ENCODE measurements at places on chromosomes 13 and 19. TPM values are rescaled to one million over a fixed set of nuclear protein-coding genes. Genes with fewer than 3 reads are reported as not detected.

GRCh38 chr13:21671620-21672286, 880 bp downstream of the FGF9 start:
- no peak for DNase-seq

- DNase-seq: peak; percentile 32
Observed at GRCh38 chr19:47239152-47239551, 8.2 kb upstream of the BBC3 start.

- DNase-seq: no peak
Observed at GRCh38 chr19:53057904-53058580, 13.5 kb downstream of the ERVV-2 start.

DNA sequence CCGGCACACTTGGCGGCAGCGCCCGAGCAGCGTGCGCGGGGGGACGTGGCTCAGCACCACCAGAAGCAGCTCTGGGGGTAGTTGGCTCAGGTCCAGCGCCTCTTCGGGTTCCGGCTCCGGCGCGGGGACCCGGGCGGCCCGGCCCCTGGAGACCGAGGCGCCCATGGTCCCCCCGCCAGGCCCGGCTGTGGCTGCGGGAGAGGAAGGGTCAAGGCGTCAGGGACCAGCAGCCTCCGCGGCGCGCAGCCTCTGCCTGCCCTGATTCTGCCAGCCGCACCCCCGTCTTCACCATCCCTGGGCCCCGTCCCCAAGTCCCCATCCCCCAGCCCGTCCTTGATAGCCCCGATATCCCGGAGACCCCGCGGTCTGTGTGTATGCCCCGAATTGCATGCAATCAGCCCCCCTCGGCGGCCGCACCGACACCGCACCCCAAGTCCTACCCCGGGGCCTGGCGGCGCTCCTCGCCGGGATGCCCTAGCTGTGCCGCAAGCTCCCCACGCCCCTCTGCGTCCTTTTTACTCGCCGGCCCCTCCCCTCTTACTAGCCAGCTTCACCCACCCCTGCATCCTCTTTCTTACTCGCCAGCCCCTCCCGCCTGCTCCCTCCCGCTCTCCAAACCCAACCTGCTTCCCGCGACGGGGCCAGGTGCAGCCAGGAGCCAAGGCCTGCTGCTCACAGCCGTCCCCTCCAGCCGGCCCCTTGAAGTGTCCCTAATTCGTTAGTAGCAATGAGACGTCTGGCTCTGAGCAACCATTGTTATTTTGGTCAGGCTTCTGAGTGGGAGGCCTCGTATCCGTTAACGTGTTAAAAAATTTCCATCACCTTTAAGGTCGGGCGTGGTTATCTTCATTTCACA, at the start of gene FBXO27:
FBXO27 (minus strand) TSS at position 487 of the 856 bp plus-strand sequence; CDS start at position 165, 322 bp downstream.
- peak; percentile 35 for DNase-seq

GRCh38 chr13:27170221-27170515, 1.4 kb downstream of the USP12 start:
- no peak for DNase-seq

DNA sequence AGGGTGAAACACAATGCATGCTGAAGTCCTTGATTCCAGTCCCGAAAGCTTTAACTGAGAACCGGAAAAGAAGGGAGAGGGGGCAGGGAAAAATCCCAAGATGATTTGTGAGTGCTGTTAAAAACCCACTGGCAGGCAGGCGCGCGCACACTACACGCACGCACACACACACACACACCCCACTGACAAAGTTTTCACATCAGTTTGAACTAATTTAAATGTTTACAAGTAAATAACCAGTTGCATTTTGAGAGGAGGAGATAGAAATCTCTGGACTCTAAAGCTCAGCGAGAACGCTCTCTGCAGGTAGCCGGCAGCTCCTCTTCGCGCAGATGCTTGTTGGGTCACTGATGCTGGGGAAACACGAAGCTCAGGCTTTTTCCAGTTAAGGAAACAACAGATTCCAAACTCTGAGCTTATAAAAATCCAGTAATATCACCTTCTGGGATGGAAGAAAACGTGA, 818 bp upstream of the SLITRK1 start:
- DNase-seq: no peak

DNA sequence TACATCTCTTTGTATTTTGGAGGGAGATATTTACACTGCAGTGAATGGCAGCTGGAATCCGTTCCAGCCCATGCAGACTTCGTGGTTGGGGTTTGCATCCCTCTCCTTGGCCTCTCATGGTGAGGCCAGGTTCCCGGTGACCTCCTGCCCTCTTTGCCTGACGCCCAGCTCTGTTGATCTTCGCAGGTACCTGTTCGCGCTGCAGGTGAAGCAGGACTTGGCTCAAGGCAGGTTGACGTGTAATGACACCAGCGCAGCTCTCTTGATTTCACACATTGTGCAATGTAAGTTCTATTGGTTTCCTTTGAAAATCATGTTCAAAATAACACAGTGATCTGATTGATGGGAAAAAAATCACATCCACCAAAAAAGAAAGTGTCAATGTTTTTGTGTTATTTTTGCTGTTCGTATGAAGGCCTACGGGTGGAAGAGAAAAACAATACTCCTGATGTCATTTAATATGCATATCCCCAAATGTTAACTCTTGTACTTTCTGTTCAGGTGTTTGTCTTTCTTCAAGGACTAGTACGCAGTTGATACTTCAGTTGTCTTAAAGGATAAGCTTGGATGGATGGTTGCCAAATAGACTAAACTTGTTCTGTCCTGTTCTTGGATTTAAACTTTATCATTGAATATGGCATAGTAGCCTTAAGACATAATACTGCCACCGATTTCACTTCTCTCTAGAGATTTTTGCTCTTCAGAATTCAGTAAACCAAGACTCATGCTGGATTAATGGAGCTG, 199.1 kb downstream of the STK24 start:
- no peak for DNase-seq

GRCh38 chr13:24288870-24289269, 20.5 kb upstream of the C1QTNF9 start:
- no peak for DNase-seq

- no peak for DNase-seq
Observed at GRCh38 chr13:79673993-79674377, 193.0 kb downstream of the NDFIP2 start.

DNA sequence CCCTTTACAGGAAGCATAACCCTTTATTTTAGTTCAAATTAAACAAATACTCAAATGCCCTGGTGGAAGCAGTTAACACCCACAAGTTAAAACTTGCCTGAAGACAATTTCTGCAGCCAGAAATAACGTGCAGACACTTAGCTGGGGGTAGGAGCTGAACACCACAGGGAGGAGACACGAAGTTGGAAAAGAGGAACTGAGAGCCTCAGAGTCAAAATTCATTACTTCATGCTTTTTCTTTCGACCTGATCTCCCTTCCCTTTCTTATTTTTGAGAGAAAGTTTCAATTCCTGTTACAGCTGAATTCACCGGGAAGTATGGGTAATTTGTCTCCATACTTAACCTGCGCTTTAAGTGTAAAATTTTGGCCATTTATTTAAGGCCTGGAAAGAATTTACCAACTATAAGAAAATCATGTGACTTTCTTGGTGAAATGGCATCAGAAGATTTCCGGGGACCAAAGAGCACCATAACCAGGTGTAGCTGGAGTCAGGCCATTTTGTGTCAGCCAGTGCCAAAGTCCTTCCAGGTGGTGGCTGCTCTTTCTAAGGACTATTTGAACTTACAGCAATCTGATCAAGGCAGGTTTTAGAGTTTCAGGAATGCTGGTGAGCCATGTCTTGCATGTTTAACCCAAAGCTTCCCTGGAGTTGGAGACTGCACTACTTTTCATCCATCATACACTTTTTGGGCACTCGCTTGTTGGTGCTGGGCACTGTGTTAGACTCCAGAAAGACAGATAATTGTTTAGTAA, 46.5 kb upstream of the RCBTB2 start:
- DNase-seq: no peak

DNA sequence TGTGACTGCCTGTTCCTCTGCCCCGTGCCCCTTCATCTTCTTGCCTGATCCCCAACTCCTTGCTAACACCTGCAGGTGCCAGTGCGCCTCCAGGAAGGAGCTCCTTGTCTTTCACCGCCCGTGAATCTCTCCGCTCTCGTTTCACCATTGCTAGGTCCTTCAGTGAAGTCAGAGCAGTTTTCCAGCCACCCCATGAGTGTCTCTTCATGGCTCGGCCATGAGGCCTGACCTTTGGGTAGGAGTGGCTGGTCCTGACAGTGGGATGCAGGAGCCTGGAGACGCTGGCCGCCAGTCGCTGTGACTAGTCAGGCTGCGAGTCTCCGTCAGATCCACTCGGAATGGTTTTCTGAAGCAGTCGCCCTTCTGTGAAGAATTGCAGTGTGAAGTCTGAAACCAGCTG, 43.8 kb downstream of the ING1 start:
- DNase-seq: no peak

- no peak for DNase-seq
Observed at GRCh38 chr13:47372751-47373150, 475.9 kb upstream of the HTR2A start.

GRCh38 chr13:29607465-29607864, 12.0 kb upstream of the SLC7A1 start:
- DNase-seq: no peak

- peak; percentile 87 for DNase-seq
Observed at GRCh38 chr19:16608290-16608739, 19.7 kb downstream of the MED26 start.

GRCh38 chr13:46535825-46536224, 17.1 kb upstream of the LRCH1 start:
- no peak for DNase-seq

DNA sequence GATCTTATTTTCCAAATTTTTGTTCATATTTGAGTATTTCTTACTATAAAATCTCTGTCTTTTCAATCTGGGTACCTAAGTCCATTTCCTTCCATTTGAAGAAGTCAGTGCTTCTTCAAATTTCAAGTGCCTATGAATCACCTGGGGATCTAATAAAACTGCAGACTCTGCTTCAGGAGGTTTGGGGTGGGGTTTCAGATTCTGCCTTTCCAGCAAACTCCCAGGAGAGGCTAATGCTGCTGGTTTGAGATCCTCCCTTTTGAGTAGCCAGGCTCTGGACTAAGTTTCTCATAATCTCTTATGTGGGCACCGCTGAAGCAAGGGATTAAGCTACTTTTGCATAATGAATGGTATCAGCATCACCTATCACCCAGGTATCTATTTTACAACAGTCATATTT, 242.4 kb downstream of the RGCC start:
- DNase-seq: peak; percentile 32

- DNase-seq: peak; percentile 57
Observed at GRCh38 chr19:10551698-10552301, 8.1 kb downstream of the ATG4D start.

DNA sequence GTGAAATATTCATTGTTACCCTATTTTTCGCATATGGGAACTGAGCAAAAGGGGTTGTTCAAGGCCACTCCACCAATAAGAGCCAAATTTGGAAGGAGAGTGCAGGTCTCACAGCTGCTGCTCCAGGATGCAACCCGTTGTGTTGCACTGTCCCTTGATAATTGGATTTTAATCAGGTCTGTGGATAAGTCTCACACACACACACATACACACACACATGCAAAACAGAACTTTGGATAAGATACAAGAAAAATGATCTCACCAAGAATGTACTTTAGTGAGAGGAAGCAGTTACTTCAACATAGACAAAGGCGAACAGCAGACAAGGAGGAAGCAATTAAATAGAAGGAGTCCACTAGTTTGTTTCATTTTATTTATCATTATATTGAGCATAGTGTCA, 127.3 kb upstream of the EDNRB start:
- DNase-seq: no peak

- DNase-seq: no peak
Observed at GRCh38 chr19:47036097-47036651, 12.2 kb downstream of the TMEM160 start.

DNA sequence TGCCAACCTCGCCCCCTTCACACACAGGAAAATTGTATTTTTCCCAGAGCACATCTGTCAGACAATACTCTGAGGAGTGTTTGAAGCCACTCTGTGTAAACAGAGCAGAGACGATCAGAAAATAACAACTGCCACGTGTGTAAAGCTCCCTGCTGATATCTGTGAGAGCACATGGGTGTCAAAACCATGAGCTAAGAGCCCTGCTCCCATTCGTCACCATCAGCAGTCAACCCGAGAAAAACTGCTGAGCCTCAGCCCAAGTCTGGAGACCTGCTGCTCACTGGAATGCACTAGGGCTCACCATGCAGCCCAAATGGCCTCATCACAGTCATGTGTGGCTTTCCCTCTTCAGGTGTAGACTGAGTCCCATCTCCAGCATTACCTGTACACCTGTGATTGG, 304.1 kb downstream of the FGF14 start:
- no peak for DNase-seq

DNA sequence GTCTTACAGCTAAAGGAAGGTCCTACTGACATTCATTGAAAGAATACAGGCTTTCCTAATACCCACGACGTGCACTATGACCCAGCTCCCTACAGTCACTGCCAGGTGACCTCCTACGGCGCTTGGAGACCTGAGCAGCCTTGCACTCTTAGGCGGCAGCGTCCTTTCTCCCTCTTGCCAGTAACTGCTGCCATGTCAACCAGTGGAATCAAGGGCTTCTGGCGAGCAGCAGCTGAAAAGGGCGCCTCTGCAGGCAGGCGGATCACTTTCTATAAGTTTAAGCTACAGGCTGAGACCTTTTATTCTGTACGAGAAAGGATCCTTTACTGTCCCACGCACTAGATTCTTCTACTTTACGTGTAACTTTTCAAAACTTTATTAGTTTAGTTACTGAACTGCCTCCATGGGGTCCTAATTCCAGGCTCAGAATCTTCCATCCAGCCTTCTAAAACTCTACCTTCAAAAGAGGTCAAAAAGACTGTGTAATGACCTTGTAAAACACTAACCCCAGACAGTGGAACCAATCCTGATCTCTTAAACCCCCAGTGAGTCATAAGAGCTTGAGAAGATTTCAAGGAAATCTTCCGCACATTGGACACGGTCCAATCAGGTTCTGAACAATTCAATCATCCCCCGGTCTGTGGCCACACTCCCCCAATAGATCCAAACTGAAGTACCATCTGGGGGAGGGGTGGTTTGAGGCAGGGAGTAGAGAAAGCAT, 1.9 kb downstream of the KCTD12 start:
- peak; percentile 58 for DNase-seq

DNA sequence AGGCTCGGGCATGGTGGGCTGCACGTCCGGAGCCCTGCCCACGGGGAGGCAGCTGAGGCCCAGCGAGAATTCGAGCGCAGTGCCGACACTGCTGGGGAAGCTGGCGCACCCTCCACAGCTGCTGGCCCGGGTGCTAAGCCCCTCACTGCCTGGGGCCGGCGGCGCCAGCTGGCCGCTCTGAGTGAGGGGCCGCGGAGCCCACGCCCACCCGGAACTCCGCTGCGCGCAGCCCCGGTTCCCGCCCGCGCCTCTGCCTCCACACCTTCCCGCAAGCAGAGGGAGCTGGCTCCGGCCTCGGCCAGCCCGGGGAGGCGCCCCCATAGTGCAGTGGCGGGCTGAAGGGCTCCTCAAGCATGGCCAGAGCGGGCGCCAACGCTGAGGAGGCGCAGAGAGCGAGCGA, 2080.4 kb downstream of the PCDH9 start:
- DNase-seq: no peak

SYNE4 gene
- not detected for total RNA-seq

NLRP5 gene
- total RNA-seq: not detected

CD33 gene
- 3.8 TPM for total RNA-seq

ZNF792 gene
- 8.0 TPM for total RNA-seq

PEAK3 gene
- total RNA-seq: not detected

ZSCAN1 gene
- total RNA-seq: not detected

FCAR gene
- total RNA-seq: not detected

TMIGD2 gene
- not detected for total RNA-seq

APC2 gene
- total RNA-seq: 0.49 TPM

GPALPP1 gene
- 13.4 TPM for total RNA-seq

C5AR1 gene
- total RNA-seq: 0.05 TPM

FBXO17 gene
- total RNA-seq: 15.3 TPM

CEACAM7 gene
- not detected for total RNA-seq

AP1M2 gene
- total RNA-seq: 9.0 TPM

ERFL gene
- total RNA-seq: not detected

PAF1 gene
- 79.3 TPM for total RNA-seq

All from M059J (cell line).